Neural progenitor cell (in vitro differentiated cells): ENCODE measurements at places on chromosomes 3 and 15.
A peak's percentile ranks its signal among the peaks of the same experiment; 100 is the strongest.

GRCh38 chr3:187947927-187948682 is 202.8 kb upstream of the BCL6 start:
- no peak for DNase-seq
- no peak overlapping the region for H3K4me3 ChIP-seq
- peaks cover 6% of the 10 kb centered on the region for H3K4me1 ChIP-seq
- no peak overlapping the region for H3K27ac ChIP-seq
- no peaks in the 10 kb centered on the region for H3K27me3 ChIP-seq

GRCh38 chr3:195023989-195024388 is 247.0 kb downstream of the XXYLT1 start:
- no peak overlapping the region for H3K4me3 ChIP-seq
- no peak for DNase-seq
- no peaks in the 10 kb centered on the region for H3K4me1 ChIP-seq
- H3K27me3 ChIP-seq: no peaks in the 10 kb centered on the region
- H3K27ac ChIP-seq: no peak overlapping the region

DNA sequence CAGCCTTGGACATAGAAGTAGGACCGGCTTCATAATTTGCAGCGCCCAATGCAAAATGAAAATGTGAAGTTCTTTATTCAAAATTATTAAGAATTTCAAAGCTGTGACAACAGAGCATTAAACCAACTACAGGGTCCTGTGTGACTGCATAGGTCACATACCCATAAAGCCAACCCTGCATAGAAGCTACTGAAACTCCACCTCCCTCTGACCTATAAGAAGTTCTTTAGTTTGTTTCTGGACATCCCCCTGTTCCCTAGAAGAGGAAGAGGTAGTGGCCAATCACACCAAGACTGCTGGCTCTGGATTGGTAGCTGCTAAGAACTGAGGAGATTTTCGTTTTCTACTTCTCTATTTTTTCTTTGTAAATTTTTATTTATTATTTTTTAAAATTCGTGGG is 9.0 kb upstream of the SELENOT start:
- DNase-seq: no peak
- H3K27ac ChIP-seq: no peak overlapping the region
- H3K36me3 ChIP-seq: no peaks in the 10 kb centered on the region

DNA sequence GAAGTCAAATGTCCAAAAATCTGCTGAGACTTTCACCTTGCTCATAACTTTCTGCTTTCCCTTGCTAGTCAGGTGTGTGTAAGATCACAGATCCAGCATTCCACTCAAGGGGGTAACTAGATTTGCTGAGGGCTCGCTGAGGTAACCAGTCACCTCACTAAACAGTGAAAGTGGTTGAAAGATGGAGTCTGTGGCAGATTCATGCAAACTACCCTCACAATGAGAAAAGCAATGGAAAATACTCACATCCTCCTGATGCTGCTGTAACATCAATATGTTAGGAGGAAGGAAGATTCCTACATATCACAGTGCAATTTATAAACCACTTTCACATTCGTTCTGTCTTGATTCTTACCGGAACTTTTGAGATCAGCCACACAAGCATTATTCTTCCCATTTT is 174.3 kb upstream of the BCL6 start:
- DNase-seq: no peak
- no peaks in the 10 kb centered on the region for H3K27me3 ChIP-seq
- H3K27ac ChIP-seq: no peak overlapping the region
- H3K4me3 ChIP-seq: no peak overlapping the region

- peak; percentile 86 for DNase-seq
- no peak overlapping the region for H3K4me3 ChIP-seq
- no peaks in the 10 kb centered on the region for H3K4me1 ChIP-seq
- H3K36me3 ChIP-seq: no peaks in the 10 kb centered on the region
- H3K27ac ChIP-seq: no peak overlapping the region
These were observed 744.7 kb downstream of the EPHA3 start for GRCh38 chr3:89851974-89852621.

DNA sequence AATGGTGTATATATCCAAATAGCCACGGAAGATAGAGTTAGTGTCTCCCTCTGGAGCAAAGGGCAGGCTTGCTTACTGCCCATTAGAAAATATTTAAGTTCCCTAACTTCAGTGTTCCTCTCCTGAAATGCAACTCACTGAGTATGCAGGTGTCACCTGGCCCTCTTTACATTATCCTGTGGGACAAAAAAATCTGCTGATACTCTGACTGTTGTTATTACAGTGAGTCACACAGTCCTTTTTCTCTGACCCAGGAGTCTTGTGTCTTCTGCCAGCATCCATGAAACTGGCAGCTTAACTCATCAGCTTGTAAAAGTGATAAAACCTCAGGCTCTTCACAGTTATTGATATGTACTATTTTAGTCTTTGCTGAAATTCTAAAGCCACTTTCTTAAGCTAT is 42.2 kb upstream of the RASGRF1 start:
- DNase-seq: no peak
- H3K4me1 ChIP-seq: peaks cover 11% of the 10 kb centered on the region
- H3K27ac ChIP-seq: no peak overlapping the region
- H3K4me3 ChIP-seq: no peak overlapping the region
- no peaks in the 10 kb centered on the region for H3K36me3 ChIP-seq

DNA sequence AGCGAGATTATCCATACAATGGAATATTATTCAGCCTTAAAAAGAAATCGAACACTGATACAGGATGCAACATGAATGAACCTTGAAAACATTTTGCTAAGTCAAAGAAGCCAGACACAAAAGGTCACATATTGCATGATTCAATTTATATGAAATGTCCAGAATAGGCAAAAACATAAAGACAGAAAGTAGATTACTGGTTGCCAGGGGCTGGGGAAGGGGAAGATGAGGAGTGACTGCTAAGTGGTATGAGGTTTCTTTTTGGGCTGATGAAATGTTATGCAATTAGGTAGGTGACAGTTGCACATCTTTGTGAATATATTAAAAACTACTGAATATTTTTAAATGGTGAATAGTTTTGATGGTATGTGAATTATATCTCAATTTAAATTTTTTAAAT is 38.3 kb downstream of the LRRFIP2 start:
- no peak overlapping the region for H3K4me3 ChIP-seq
- H3K4me1 ChIP-seq: peaks cover 21% of the 10 kb centered on the region
- no peak overlapping the region for H3K27ac ChIP-seq

DNA sequence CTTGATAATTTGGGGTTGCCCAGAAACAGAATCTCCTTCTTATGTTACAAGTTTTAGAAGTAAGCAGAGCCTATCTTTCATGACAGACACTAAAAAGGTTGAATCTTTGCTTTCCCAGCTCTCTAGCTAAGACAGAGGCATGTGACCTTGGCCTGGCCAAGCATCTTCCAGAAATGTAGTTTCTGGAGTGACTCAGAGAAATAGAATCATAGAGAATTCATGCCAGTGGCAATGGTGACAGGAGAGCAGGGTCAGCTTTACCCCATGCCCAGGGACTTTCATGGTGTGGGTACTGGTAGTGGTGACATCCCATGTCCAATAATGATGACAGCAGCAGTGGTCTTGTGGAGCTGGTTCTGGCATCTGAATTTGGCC is 4.0 kb upstream of the PARP6 start:
- H3K4me3 ChIP-seq: no peak overlapping the region
- H3K4me1 ChIP-seq: peaks cover 7% of the 10 kb centered on the region
- no peak overlapping the region for H3K27ac ChIP-seq
- no peak for DNase-seq
- H3K36me3 ChIP-seq: no peaks in the 10 kb centered on the region
- peaks cover 61% of the 10 kb centered on the region for H3K27me3 ChIP-seq

GRCh38 chr15:51382787-51383186 is 41.3 kb downstream of the GLDN start:
- H3K4me3 ChIP-seq: no peak overlapping the region
- no peaks in the 10 kb centered on the region for H3K27me3 ChIP-seq
- DNase-seq: peak; percentile 68
- H3K4me1 ChIP-seq: peaks cover 7% of the 10 kb centered on the region
- no peaks in the 10 kb centered on the region for H3K36me3 ChIP-seq

DNA sequence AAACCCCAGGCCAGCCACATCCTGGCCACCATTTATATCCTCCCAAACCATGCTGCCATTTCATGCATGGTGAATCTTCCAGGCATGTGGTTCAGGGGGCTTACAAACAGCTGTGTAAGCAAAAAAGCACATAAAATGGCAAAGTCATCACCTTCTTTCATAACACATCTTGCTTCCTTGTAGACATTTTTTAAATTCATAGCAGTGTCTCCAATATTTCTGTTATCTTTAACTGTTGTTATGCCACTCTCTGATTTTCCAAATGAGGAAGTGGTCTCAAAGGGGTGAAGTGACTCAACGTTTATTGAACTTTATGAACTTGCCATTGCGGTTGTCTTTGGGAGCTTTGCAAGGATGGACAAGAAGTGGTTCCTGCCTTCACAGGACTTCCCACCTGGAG is 264.4 kb downstream of the MEX3B start:
- H3K36me3 ChIP-seq: no peaks in the 10 kb centered on the region
- H3K27ac ChIP-seq: no peak overlapping the region
- peaks cover 5% of the 10 kb centered on the region for H3K4me1 ChIP-seq

DNA sequence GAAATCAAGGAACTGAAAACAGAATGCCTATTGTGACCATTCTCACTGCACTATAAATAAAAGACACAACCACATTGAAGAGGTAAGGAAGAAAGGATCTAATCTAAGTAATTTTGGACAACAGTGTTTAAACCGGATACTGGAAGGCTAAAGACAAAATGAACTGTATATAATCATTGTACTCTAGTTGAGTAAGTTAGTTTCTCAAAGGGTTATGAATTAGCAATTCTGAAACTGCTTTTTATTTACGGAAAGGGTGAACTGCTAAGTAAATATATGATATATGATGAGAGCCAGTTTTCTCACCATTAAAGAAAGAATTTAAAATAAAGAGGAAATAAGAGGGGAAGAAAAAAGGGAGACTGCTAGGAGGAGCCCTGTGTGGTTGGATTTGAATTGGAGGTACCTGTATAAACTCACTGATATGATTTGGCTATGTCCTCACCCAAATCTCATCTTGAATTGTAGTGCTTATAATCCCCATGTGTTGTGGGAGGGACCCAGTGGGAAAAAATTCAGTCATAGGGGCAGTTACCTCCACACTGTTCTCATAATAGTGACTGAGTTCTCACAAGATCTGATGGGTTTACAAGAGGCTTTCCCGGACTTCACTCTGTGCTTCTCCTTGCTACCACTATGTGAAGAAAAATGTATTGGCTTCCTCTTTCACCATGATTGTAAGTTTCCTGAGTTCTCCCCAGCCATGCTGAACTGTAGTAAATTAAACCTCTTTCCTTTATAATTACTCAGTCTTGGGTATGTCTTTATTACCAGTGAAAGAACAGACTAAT is 607.7 kb downstream of the PYDC2 start:
- DNase-seq: no peak
- H3K4me3 ChIP-seq: no peak overlapping the region
- H3K27ac ChIP-seq: no peak overlapping the region
- peaks cover 17% of the 10 kb centered on the region for H3K4me1 ChIP-seq

GRCh38 chr3:10485380-10485779 is 20.0 kb downstream of the ATP2B2 start:
- H3K36me3 ChIP-seq: no peaks in the 10 kb centered on the region
- no peaks in the 10 kb centered on the region for H3K27me3 ChIP-seq
- H3K27ac ChIP-seq: no peak overlapping the region
- DNase-seq: no peak

DNA sequence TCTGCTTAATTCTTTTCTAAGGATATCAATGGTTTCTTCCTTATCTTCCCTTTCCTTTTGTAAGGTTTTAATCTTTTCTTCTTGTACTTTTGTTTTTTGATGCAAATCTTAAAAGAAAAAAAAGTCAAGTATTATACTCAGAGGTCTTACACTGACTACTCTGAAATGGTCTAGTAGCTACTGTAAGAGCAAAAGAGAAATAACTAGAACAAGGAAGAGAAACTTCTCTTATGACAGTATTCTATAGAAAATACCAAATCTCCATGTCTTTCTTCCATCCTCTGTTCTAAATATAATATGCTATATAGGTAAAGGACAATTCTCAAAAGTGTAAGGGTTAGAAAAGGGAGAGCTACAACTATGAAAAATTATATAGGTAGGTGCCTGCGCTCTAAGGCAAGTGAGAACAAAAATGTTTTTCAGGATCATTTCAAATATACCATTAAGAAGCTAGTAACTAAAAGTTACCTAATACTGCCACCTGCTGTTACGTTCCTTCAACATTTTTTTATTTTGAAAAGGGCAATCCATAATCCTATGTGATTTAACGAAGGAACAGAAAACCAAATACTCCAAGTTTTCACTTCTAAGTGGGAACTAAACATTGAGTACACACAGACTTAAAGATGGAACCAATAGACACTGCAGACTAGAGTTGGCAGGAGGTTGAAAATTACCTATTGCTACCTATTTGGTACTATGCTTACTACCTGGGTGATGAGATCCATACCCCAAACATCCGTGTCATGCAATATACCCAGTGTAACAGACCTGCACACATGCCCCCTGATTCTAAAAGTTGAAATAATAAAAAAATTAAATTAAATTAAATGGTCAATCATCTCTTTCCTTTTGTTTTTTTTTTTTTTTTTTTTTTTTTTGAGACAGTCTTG is 36.7 kb downstream of the CIP2A start:
- DNase-seq: peak; percentile 60
- H3K36me3 ChIP-seq: peaks cover 28% of the 10 kb centered on the region
- no peaks in the 10 kb centered on the region for H3K27me3 ChIP-seq
- peaks cover 3% of the 10 kb centered on the region for H3K4me1 ChIP-seq
- no peak overlapping the region for H3K27ac ChIP-seq

GRCh38 chr3:6962801-6963200 is 101.9 kb downstream of the GRM7 start:
- no peaks in the 10 kb centered on the region for H3K36me3 ChIP-seq
- H3K4me3 ChIP-seq: no peak overlapping the region
- peaks cover 31% of the 10 kb centered on the region for H3K4me1 ChIP-seq
- H3K27me3 ChIP-seq: no peaks in the 10 kb centered on the region
- H3K27ac ChIP-seq: no peak overlapping the region

DNA sequence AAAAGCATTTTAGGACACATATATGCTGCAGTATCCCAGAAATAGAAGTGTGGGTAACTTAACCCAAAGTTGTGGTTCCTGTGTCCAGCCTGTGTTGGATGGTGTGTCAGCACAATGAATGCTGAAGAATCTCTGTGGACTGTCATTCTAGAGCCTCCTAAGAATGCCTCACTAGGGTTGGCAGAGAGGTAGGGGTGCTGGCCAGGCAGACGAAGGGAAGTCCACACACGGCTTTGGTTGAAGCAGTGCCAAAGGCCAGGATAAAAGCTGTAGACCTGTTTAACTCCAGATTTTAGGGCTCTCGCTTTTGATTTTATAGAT is 43.7 kb upstream of the TIPARP start:
- no peaks in the 10 kb centered on the region for H3K27me3 ChIP-seq
- no peak overlapping the region for H3K4me3 ChIP-seq
- no peak overlapping the region for H3K27ac ChIP-seq
- peaks cover 12% of the 10 kb centered on the region for H3K4me1 ChIP-seq
- no peak for DNase-seq
- no peaks in the 10 kb centered on the region for H3K36me3 ChIP-seq

GRCh38 chr3:158105119-158105709 is 1.0 kb downstream of the SHOX2 start:
- peaks cover 95% of the 10 kb centered on the region for H3K27me3 ChIP-seq
- no peaks in the 10 kb centered on the region for H3K36me3 ChIP-seq
- peak overlapping the region; percentile 52 for H3K4me3 ChIP-seq
- no peak overlapping the region for H3K27ac ChIP-seq

- H3K27me3 ChIP-seq: no peaks in the 10 kb centered on the region
- H3K4me3 ChIP-seq: peak overlapping the region; percentile 2
- H3K36me3 ChIP-seq: no peaks in the 10 kb centered on the region
- no peak overlapping the region for H3K27ac ChIP-seq
- DNase-seq: peak; percentile 76
These were observed 37.8 kb downstream of the LSM3 start for GRCh38 chr3:14216257-14217048.
